ENCODE measurements at places on chromosomes 7 and 10.
A peak's percentile ranks its signal among the peaks of the same experiment; 100 is the strongest.

DNA sequence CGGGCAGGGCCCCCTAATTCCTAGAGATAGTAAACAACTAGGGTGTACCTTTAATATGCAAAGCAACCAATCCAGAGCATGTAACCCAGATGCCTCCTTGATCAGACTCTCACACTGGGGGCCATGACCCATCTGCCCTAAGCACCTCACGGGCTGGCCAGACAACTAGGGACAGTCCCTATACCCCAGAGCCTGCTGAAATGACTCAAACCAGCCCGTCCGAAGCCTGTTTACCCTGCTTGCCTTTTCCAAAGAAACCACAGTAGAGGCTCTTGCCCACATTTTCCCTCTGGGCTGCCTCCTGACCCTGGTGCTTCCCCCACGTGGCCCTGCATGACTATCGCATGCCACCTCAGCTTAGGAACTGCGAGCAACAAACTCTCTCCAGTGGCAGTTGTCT lies 46.2 kb downstream of the RGS10 start:
- peak; percentile 77 for DNase-seq

DNA sequence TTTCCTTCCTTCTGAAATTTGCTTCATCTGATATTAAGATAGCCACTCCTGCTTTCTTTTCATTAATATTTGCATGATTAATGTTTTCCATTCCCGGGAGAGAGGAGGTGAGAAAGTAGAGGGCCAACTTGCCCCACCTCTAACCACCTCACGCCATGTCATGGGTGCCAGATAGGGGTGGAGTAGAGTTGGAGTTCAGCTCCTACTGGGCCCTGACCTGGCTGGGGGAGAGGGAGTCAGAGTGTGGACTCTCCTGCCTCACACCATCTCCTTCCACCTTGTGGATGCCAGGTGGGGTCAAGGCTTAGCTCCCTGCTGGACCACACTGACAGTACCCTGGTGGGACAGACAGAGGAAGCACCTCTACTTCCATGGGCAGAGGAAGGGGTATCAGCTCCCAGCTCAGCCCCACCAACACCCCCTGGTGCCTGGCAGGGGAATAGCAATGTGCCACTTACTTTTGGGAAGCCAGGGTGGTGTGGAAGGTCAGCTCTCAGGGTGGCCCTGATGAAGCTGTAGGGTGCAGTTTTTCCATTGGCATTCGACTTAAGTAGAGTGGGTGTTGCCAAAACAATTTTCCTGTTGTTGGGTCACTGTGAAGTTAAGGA lies 28.0 kb downstream of the CHST12 start:
- DNase-seq: peak; percentile 42

GRCh38 chr7:134339475-134339874 lies 22.7 kb upstream of the SLC35B4 start:
- DNase-seq: no peak

GRCh38 chr10:101897633-101898032 lies 54.0 kb upstream of the KCNIP2 start:
- no peak for DNase-seq

DNA sequence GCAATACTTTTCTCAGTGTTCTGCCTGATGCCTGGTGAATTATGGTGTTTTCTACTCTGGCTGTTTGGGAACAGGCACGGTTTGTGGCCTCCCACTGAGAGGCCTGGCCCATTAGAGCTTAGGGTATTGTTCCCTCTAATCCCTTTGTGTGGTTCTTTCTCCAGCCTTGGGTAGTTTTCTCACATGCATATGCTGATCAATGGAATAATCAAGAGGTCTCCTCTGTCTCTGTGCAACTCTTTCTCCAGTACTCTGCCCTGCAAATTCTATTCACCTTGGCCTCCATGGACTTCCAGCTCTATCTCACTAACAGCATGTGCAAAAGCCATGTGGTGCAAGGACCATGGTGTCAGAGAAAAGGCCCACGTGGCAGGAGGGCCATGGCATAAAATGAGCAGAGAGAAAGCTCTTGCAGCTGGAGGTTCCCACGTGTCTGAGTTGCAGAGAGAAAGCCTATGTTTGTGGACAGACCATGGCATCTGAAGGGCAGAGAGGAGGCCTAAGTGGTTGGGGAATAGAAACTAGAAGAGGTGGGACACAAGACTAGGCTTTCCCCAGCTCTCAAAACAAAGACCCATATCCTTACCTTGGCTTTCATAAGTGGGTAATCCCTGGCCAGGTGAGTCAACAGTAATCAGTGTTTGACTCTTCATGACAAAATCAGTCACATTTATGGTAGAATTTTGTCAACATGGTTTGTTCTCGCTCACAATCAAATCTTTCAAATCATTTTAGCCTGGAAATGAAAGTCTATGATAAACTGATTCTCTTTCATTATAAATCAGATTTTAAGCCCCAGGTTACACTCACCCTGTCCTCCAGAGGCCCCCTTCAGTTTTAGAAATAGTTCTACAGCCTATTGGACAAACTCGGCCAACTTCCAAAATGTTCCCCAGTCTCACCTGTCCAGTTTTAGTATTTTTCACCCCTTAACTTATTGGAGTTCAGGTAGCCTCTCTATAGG lies 17.3 kb downstream of the OPALIN start:
- DNase-seq: no peak

GRCh38 chr7:47951374-47951773 lies 3.1 kb upstream of the PKD1L1 start:
- DNase-seq: no peak

DNA sequence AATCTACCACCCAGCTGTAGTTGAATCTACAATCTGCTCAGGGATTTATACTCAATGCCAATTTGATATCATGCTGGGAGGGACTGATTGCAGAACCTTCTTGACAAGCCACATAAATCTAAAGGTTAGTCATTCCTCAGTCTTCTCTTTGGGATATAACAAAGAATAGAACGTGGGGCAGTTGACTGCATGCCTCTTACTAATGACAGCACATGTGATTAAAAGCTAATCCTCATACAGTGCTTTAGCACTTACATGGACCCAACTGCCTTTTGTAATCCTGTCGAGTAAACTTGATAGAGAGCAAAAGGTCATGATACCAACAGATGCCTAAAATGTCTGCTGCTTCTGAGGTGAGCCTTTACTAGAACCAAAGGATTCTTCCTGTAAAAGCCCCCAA lies 12.3 kb downstream of the KLHL7 start:
- DNase-seq: no peak

GRCh38 chr10:75407713-75408508 lies 6.3 kb upstream of the ZNF503 start:
- DNase-seq: no peak

- no peak for DNase-seq
Measured at GRCh38 chr10:48213047-48213446, 61.4 kb downstream of the FRMPD2 start.

GRCh38 chr10:50988792-50989191 lies 85.5 kb upstream of the PRKG1 start:
- no peak for DNase-seq
